HAP-1 (cell line): ENCODE measurements at places on chromosomes 5 and 9.

- DNase-seq, result peak; percentile 85
Measured at GRCh38 chr9:73151653-73152542, at the start of gene ANXA1. Gene ANXA1, plus strand, starts transcription at chr9:73151865. Its CDS starts 6,671 bp downstream, at chr9:73158536.

GRCh38 chr5:15585841-15586591, 86.0 kb downstream of the FBXL7 start:
- DNase-seq, result no peak

GRCh38 chr9:97853056-97853843, at the start of gene FOXE1:
Gene FOXE1, plus strand, starts transcription at chr9:97853226. Its CDS starts 689 bp downstream, at chr9:97853915.
- no peak for DNase-seq

DNA sequence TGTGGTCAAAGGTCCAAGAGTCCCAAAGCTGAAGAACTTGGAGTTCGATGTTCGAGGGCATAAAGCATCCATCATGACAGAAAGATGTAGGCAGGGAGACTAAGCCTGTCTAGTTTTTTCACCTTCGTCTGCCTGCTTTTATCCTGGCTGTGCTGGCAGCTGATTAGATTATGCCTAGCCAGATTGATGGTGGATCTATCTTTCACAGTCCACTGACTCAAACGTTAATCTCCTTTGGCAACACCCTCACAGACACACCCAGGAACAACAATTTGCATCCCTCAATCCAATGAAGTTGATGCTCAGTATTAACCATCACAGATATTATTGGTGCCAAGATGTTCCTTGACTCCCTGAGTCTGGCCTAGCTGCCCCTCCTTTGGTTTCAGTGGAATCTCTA, 530.8 kb upstream of the CLINT1 start:
- no peak for DNase-seq

- no peak for DNase-seq
Measured at GRCh38 chr5:149162401-149163084, 21.2 kb downstream of the ABLIM3 start.

GRCh38 chr9:3842839-3843238, 317.0 kb upstream of the RFX3 start:
- no peak for DNase-seq
